ENCODE measurements at places on chromosomes 3 and 15.

- no peak overlapping the region for H3K4me3 ChIP-seq
- H3K27me3 ChIP-seq, result no peaks in the 10 kb centered on the region
- no peaks in the 10 kb centered on the region for H3K4me1 ChIP-seq
- H3K27ac ChIP-seq, result no peak overlapping the region
Measured at GRCh38 chr3:127112796-127113570, 79.9 kb upstream of the PRR23E start.

- no peak overlapping the region for H3K27ac ChIP-seq
- H3K27me3 ChIP-seq, result no peaks in the 10 kb centered on the region
- DNase-seq, result no peak
- H3K36me3 ChIP-seq, result no peaks in the 10 kb centered on the region
Measured at GRCh38 chr15:88542342-88542733, 4.1 kb downstream of the DET1 start.

DNA sequence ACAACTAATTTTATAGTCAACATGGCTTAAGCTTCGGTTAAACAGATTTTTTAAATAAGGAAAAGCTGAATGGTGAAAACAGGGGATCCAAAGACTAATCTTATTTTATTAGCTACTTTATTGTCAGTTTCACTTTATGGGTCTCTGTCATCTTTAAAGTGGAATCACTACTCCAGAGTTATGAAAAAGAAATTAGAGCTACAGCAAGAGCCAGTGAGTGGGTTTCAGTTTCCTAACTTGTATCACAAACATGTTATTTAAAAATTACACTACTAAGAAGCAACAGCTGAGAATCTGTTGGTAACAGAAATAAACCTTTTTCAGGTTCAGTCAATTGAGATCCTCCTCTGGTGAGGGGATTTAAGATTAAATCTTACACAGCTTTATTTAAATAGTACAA lies 10.0 kb downstream of the PHC3 start:
- no peak overlapping the region for H3K4me3 ChIP-seq
- no peak overlapping the region for H3K27ac ChIP-seq
- no peak for DNase-seq

DNA sequence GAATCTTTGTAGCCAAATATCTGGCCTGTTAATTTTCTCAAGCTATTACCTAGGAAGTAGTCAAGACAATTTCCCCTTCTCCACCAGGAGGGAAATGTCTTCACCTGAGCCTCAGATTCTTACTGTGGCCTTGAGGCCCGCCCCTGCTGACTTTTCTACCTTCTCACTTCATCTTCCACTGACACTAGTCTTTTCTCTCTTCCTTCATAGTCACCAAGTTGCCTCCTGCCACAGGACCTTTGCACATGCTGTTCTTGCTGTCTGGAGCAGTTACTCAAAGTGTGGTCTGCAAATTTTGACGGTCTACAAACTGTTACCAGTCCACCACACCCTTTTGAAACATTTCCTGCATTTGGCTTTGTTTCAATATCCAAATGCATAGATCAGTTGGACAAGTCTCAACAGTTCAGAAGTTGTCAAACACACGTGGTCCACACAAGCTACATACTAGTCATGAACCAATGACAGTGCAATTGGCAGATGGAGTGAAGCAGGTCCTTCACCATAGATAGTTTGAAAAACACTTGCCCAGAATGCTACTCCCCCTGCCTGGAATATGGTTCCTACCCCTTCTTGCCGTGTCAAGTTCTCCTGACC lies 100.5 kb downstream of the OSBPL10 start:
- H3K4me1 ChIP-seq, result no peaks in the 10 kb centered on the region
- no peaks in the 10 kb centered on the region for H3K36me3 ChIP-seq
- DNase-seq, result no peak

GRCh38 chr15:66919421-66919820 lies 146.0 kb upstream of the SMAD3 start:
- H3K4me3 ChIP-seq, result no peak overlapping the region
- H3K4me1 ChIP-seq, result no peaks in the 10 kb centered on the region
- no peaks in the 10 kb centered on the region for H3K27me3 ChIP-seq
- H3K27ac ChIP-seq, result no peak overlapping the region
- peak; percentile 46 for DNase-seq

GRCh38 chr15:40343512-40343911 lies 2.8 kb upstream of the CCDC9B start:
- H3K27me3 ChIP-seq, result no peaks in the 10 kb centered on the region
- H3K27ac ChIP-seq, result peak overlapping the region; percentile 65
- H3K4me3 ChIP-seq, result no peak overlapping the region
- peak; percentile 97 for DNase-seq
- H3K4me1 ChIP-seq, result peaks cover 36% of the 10 kb centered on the region
- no peaks in the 10 kb centered on the region for H3K36me3 ChIP-seq

DNA sequence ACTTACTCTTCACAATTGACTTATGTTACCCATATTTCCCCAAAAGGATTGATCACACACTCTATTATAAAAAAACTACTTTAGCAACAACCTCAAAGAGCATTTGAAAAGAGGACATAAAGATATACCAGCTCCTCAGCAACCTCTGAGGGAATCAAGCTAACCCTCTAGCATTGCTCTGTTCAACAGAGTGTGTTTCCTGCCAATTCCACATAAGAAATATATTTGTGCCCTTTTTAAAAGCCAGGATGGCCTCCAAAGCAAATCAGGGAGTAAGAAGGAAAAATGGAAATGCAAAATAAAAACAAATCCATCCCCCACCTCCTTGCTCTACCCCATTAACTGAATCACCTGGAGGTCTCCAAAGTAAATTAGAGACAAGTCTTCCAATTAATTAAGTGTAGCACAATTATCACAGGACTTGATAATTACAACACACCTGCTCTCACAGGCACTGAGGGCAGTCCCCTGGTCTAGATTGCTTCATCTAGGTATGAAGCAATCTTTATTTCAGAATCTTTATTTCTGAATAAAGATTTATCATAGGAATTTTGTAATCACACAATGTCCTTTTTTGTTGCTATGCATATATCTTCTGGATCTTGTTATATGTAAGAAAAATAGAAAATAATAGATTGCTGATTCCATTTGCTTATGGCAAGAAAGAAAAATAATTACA lies 34.8 kb downstream of the GPR176 start:
- DNase-seq, result no peak
- no peaks in the 10 kb centered on the region for H3K36me3 ChIP-seq
- peaks cover 6% of the 10 kb centered on the region for H3K4me1 ChIP-seq
- H3K27ac ChIP-seq, result no peak overlapping the region
- H3K27me3 ChIP-seq, result no peaks in the 10 kb centered on the region

- DNase-seq, result no peak
- no peaks in the 10 kb centered on the region for H3K27me3 ChIP-seq
- no peaks in the 10 kb centered on the region for H3K36me3 ChIP-seq
- H3K4me1 ChIP-seq, result no peaks in the 10 kb centered on the region
Measured at GRCh38 chr3:18886331-18886730, 262.0 kb upstream of the KCNH8 start.

Measured in fibroblast of lung (primary cell).